Activated T-helper 1 cell treated with anti-CD3 and anti-CD28 coated beads, Interleukin-12 subunit alpha, Interleukin-12 subunit beta, Interleukin-2, Interleukin-4 antibody, amounts not matched to agents 30 ng/mL and 10 ng/mL and 1 ng/mL, durations not matched to agents 14 hours and 24 hours and 36 hours (primary cell): ENCODE measurements at places on chromosomes 16 and 17. TPM values are rescaled to one million over a fixed set of nuclear protein-coding genes. Genes with fewer than 3 reads are reported as not detected.
A peak's percentile ranks its signal among the peaks of the same experiment; 100 is the strongest.

TMIGD1 gene
- not detected in 2 replicates for total RNA-seq

DNA sequence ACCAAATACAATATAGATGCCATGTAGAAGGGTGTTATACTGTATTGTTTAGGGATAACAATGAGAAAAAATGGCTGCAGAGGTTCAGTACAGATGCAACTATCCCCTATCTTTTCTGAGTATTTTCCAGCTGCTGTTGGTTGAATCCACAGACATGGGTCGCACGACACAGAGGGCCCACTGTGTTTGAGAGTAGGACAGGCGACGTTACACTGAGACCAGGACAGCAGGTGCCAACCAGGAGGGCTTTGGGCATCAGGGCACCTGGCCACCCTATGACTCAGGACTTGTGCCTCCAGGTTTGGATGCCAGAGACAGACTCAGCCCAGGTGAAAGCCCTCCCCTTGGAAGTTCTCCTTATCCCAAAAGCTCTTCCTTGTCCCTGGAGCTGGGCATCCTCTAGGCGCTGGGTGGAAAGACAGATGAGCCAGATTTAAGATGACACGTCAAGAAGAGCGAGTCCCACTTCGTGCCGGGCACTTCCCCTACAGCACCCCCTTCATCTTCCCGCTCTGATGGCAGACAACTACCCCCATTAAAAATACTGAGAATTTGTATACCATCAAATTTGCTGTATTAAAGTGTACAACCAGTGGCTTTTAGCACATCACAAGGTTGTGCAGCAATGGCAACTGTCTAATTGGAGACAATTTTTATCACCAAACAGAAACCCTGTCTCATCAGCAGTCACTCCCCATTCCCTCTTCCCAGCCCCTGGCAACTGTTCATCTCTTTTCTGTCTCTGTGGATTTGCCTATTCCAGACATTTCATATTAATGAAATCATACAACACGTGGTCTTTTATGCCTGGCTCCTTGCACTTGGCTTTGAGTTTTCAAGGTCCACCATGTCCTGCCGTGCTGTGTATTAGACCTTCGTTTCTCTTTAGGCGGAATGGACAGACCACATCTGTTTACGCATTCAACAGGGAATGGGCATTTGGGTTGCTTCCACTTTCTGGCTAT lies 30.6 kb downstream of the TNFRSF13B start:
- H3K27ac ChIP-seq, result no peak overlapping the region
- H3K36me3 ChIP-seq, result no peaks in the 10 kb centered on the region
- H3K4me1 ChIP-seq, result no peaks in the 10 kb centered on the region

DNA sequence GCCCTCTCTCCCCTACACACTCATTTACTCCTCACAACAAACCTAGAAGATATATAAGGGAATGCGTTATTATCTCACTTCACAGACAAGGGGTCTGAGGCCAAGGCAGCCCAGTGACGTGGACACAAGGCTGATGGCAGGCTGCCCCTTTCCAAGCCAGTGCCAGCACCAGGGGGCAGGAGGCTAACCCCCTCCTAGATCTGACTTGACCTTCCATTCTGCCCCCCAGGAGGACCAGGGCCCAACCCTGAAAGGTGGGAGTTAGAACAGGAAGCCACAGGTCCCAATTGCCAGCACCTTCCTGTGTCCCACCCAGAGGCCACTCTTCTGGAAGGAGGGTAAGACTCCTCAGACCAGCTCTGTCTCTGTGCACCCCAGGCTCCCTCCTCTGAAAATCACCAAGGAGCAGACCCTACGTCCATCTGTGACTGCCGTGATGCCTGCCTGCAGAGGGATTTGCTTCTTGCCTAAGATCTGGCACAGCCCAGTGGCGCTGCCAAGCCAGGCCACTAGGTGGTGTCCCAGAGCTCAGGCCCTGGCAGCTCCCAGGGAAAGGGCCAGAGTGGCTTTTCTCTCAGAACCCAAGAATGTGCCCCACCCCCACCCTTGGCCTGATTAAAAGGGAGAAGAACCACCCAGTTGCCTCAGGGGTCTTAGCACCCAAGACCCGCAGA lies 42.4 kb upstream of the MRPS23 start:
- H3K27me3 ChIP-seq, result peaks cover 12% of the 10 kb centered on the region
- no peak overlapping the region for H3K27ac ChIP-seq
- H3K36me3 ChIP-seq, result no peaks in the 10 kb centered on the region
- peak; percentile 68 for DNase-seq
- no peak overlapping the region for H3K4me3 ChIP-seq

- H3K4me1 ChIP-seq, result peaks cover 41% of the 10 kb centered on the region
- peaks cover 12% of the 10 kb centered on the region for H3K36me3 ChIP-seq
- H3K27ac ChIP-seq, result peak overlapping the region; percentile 98
- H3K4me3 ChIP-seq, result peak overlapping the region; percentile 97
These were observed 521 bp downstream of the C16orf87 start for GRCh38 chr16:46830417-46830901.

GRCh38 chr16:56013962-56014552 lies 138.9 kb upstream of the CES5A start:
- no peaks in the 10 kb centered on the region for H3K4me1 ChIP-seq
- peak; percentile 7 for DNase-seq
- H3K36me3 ChIP-seq, result no peaks in the 10 kb centered on the region
- no peak overlapping the region for H3K4me3 ChIP-seq
- no peak overlapping the region for H3K27ac ChIP-seq
